ENCODE measurements at places on chromosomes 7 and 10.
A peak's percentile ranks its signal among the peaks of the same experiment; 100 is the strongest.

GRCh38 chr10:114034923-114035645 is 8.6 kb upstream of the ADRB1 start:
- DNase-seq, result no peak

- no peak for DNase-seq
Observed at GRCh38 chr10:132974249-132974796, 32.0 kb upstream of the CFAP46 start.

- no peak for DNase-seq
Observed at GRCh38 chr7:38027884-38028455, 107.5 kb downstream of the EPDR1 start.

DNA sequence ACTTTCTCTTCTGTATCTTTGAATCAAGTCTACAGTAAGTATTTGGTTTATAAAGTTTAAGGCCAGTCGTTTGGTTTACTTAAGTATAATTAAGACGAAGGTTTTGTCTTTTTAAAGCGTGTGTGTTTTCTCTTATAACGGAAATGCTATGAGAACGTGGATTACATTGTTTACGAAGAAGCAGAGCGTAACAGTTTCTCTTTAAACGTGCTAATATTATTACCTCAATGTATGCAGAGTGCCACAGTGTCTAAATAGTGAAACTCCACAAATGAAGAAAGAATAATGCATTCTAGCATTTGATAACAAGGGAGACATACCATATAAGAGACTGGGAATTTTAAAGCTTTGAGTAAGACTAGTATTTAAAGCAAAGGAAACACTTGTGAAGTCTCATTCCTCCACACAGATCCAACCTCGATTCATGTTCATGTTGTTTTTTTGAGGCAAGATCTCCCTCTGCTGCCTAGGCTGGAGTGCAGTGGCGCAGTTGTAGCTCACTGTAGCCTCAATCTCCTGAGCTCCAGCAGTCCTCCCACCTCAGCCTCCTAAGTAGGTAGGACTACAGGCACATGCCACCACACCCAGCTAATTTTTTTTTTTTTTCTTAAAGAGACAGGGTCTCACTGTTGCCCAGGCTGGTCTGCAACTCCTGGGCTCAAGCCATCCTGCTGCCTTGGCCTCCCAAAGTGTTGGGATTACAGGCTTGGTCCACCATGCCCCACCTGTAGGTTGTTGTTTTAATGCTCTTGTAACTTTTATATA is 75.1 kb downstream of the ANKRD61 start:
- DNase-seq, result no peak

- DNase-seq, result no peak
Observed at GRCh38 chr10:16184096-16184597, 252.7 kb upstream of the PTER start.

GRCh38 chr7:14759785-14760184 is 142.8 kb downstream of the DGKB start:
- DNase-seq, result no peak

DNA sequence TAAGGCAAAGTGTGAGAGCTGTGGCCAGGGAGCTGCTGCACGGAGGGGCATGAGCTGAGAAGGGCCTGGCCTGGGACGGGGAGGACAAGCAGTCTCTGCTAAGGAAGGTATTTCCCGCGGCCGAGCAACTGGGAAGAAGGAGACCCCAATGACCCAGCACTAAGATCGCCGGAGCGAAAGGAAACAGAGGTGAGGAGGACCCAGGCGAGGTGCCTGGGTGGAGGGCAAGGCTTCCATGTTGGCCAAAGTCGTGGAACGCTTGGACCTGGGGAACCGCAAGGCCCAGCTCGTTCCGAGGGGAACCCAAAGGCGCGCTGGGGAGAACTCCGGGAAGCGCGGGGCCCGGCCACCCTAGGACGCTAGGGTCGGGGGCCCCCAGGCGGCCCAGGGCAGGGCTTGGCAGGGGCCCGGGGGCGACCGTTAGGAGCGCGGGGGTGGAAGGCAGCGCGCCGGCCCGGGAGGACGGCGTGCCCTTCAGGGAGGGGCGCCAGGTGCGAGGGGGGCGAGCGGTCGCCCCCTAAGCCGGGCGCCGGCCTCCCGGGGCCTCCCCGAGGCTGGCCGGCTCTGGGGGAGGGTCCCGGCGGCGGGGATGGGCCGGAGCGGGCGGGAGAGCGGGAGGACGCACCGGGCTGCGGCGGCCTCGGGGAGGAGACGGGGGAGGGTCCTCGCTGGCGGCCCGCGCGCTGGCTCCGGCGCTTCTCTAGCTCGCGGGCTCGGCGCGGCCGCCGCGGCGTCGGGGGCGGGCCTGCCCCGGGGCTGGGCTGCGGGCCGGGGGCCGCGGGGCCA is 545 bp downstream of the GIGYF1 start:
- DNase-seq, result no peak

- no peak for DNase-seq
Observed at GRCh38 chr10:118571123-118571522, 24.3 kb downstream of the PRLHR start.

DNA sequence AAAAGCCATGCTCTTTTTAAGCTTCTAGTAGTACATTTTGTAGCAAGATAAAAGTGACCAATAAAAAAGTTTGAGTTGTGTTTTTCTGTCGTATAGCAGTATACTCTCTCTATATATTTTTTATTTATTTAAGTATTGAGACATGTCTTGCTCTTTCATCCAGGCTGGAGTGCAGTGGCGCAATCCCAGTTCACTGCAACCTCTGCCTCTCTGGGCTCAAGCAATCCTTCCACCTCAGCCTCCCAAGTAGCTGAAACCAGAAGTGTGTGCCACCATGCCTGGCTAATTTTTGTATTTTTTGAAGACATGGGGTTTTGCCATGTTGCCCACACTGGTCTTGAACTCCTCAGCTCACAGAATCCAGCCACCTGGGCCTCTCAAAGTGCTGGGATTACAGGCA is 2.8 kb downstream of the SUGCT start:
- no peak for DNase-seq

- no peak for DNase-seq
Observed at GRCh38 chr10:7277867-7278266, 133.0 kb downstream of the SFMBT2 start.

DNA sequence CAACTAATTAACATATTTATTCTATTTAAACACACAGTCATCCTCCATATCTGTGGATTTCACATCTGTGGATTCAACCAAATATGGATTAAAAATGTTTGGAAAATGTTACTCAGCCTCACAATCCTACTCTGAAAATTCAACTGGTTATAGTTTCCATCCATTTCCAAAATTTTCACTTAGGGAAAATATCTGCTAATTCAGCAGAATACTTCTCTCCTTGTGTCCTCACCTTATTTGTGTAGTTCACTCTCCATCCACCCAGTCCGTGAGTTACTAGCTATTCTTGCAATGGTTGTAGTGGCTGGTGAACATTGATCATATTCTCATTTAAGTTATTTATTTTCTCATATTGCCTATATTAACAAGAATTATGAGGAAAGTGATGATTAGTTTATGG is 77.6 kb upstream of the PRKCQ start:
- DNase-seq, result no peak

- peak; percentile 71 for DNase-seq
Observed at GRCh38 chr7:151539088-151539671, 19.5 kb upstream of the RHEB start.

DNA sequence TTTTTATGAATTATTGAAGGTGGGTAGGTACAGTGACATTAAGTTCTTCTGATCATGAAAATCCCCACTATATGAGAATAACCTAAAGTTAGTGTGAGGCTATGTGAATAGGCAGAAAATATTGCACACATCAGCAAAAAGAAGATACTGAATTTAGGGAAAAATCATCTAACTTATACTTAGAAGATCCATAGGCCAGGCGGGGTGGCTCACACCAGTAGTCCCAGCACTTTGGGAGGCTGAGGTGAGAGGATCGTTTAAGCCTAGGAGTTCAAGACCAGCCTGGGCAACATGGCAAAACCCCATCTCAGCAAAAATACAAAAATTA is 49.5 kb upstream of the ARHGAP12 start:
- DNase-seq, result no peak

DNA sequence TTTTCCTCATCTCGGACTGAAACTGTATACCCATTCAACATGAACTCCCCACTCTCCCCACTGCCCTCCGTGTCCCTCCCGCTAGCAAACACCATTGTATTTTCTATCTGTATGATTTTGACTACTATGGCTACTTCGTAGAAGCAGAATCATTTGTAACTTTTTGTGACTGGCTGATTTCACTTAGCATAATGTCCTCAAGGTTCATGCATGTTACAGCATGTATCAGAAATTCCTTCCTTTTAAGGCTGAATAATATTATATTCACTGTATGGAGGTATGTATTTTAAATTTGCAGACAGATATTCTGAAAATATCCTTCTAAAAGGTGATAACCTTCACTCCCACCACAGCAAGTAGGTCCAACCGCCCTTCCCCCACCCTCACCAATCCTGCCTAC is 42.9 kb upstream of the MMD2 start:
- DNase-seq, result no peak

- DNase-seq, result no peak
Observed at GRCh38 chr10:20006169-20006870, 190.1 kb downstream of the PLXDC2 start.

DNA sequence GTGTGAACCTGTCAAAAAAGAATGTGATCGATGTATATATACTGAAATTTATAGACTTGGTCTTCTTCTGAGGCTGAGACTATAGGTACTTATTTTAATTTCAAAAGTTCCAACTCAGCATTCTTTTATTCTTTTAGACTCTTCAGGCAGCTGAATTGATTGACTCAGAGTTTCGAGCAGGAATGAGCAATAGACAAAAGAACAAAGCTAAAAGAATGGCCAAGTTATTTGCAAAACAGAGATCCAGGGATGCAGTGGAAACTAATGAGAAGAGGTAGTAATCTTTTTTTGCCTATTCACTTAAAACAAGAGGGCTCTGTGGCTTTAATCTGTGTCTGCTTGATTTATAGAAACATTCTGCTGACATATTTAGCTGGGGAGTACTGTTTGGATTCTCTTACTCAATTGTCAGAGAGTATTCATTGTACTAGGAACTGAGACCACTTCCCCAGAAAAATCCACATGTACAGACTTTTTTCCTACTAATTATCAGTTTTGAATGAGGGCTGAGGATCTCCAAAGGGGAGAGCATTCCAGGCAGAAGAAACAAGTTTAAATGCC is 30.1 kb downstream of the BTAF1 start:
- no peak for DNase-seq

GRCh38 chr10:4691776-4692175 is 134.2 kb upstream of the AKR1E2 start:
- no peak for DNase-seq

GRCh38 chr10:116038259-116038658 is 234.7 kb downstream of the GFRA1 start:
- DNase-seq, result no peak

GRCh38 chr10:120365872-120366271 is 91.2 kb upstream of the PLPP4 start:
- no peak for DNase-seq

GRCh38 chr10:82071231-82071630 is 196.2 kb downstream of the NRG3 start:
- no peak for DNase-seq

GRCh38 chr7:106111655-106112117 is 426 bp downstream of the SYPL1 start:
- DNase-seq, result peak; percentile 4

GRCh38 chr10:79403441-79404230 is 41.8 kb downstream of the ZCCHC24 start:
- DNase-seq, result no peak

GRCh38 chr10:48476279-48476982 is 128.4 kb downstream of the ARHGAP22 start:
- no peak for DNase-seq

DNA sequence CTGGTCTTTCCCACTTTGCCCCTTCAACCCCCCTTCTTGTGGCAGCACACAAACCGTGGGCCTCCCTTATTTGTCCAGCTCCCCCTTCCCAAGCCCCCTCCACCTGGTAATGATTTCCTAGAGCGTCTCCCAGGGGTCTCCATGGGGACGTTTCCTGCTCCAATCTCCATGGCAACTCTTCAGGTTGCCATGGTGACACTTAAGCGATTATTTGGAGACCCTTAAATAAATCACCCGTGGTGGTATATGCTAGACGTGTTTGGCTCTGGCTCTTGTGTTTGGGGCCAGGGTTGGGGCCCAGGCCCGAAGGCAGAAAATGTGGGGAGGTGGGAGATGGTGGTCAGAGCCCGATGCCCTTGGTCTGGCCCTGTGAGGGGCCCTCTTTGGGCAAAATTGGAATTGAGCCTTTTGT is 41.1 kb upstream of the DLG5 start:
- no peak for DNase-seq

GRCh38 chr7:157377436-157378124 is 40.8 kb downstream of the DNAJB6 start:
- DNase-seq, result no peak

DNA sequence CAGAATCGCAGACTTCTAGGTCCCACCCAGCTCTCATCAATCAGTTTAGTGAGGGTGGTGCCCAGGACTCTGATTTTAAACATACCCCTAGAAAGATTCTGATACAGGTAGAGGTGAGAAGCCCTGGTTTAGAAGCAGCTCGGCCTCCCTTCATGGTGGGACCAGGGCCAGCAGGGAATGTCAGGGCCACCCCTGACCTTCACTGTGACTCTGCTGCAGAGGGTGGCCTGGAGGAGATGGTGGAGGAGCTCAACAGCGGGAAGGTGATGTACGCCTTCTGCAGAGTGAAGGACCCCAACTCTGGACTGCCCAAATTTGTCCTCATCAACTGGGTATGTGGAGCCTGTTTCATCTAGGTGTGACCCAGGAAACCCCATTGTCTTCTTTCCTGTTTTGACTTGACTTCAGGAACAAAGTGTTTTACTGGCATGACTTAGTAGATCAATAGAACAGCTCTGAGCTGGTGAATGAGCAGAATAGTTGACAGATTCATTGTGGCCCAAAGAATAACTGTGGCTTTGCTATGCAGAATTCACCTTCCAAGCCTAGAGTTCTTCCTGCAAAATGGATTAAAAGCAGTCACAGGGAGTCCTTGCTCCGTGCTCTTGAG is 7.2 kb downstream of the DBNL start:
- no peak for DNase-seq

GRCh38 chr7:44286618-44287487 is 38.5 kb downstream of the CAMK2B start:
- DNase-seq, result no peak

GRCh38 chr10:3666525-3667302 is 118.3 kb downstream of the KLF6 start:
- DNase-seq, result no peak

DNA sequence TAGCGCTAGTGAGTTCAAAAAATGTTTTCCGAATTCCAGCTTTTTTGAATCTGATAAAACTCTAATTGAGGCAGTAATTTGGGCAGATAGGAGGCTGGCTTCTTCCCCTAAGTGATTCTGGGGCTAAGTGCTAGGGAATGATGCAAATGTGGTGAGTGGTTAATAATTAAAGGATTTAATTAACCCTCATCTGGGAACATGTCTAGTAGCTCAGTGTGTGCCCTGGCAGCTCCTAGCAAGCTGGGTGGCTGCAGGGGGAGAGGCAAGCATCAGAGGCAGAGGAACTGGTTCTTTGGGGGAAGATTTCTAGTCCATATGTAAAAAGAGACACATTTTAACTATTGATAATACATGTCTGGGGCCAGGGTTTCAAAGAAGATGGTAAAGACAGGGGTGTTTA is 354.5 kb downstream of the WDR11 start:
- no peak for DNase-seq

- DNase-seq, result no peak
Observed at GRCh38 chr7:142808802-142809583, 38.2 kb downstream of the PRSS2 start.

GRCh38 chr7:37109016-37109683 is 339.5 kb downstream of the ELMO1 start:
- DNase-seq, result no peak

GRCh38 chr10:127302343-127302742 is 106.0 kb upstream of the INSYN2A start:
- DNase-seq, result no peak
